H1 (cell line): ENCODE measurements at places on chromosomes 6 and 20. TPM values are rescaled to one million over a fixed set of nuclear protein-coding genes. Genes with fewer than 3 reads are reported as not detected.

The AK9 gene
- 1.8 and 2.7 TPM in 2 replicates for total RNA-seq

The OCSTAMP gene
- total RNA-seq = 0.13 and 0.25 TPM in 2 replicates

The SLC52A3 gene
- total RNA-seq = 3.9 and 4.2 TPM in 2 replicates

The PAX1 gene
- total RNA-seq = not detected in 2 replicates

The VSTM2L gene
- 1.3 and 1.6 TPM in 2 replicates for total RNA-seq

The RIMS1 gene
- total RNA-seq = 2.3 TPM in 2 replicates

The NRN1 gene
- 0.26 TPM in 1 of 2 replicates, not detected in the other for total RNA-seq

The ALDH5A1 gene
- 2.4 and 4.1 TPM in 2 replicates for total RNA-seq

The OXT gene
- total RNA-seq = not detected in 2 replicates

The B3GALT4 gene
- total RNA-seq = 3.0 and 4.2 TPM in 2 replicates

The NDUFAF4 gene
- total RNA-seq = 84.4 and 84.9 TPM in 2 replicates

The PRL gene
- total RNA-seq = not detected in 2 replicates

- DNase-seq = peak; percentile 66
Observed at GRCh38 chr6:33207552-33208090, 679 bp upstream of the RING1 start.

- no peak for DNase-seq
Observed at GRCh38 chr6:42979523-42980177, 669 bp upstream of the PEX6 start.

GRCh38 chr20:18718129-18718528 is 95.5 kb upstream of the SCP2D1 start:
- no peak for DNase-seq

GRCh38 chr6:13431861-13432465 is 55.4 kb downstream of the GFOD1 start:
- DNase-seq = no peak

- DNase-seq = no peak
Observed at GRCh38 chr6:74689601-74690000, 516.3 kb downstream of the COL12A1 start.

DNA sequence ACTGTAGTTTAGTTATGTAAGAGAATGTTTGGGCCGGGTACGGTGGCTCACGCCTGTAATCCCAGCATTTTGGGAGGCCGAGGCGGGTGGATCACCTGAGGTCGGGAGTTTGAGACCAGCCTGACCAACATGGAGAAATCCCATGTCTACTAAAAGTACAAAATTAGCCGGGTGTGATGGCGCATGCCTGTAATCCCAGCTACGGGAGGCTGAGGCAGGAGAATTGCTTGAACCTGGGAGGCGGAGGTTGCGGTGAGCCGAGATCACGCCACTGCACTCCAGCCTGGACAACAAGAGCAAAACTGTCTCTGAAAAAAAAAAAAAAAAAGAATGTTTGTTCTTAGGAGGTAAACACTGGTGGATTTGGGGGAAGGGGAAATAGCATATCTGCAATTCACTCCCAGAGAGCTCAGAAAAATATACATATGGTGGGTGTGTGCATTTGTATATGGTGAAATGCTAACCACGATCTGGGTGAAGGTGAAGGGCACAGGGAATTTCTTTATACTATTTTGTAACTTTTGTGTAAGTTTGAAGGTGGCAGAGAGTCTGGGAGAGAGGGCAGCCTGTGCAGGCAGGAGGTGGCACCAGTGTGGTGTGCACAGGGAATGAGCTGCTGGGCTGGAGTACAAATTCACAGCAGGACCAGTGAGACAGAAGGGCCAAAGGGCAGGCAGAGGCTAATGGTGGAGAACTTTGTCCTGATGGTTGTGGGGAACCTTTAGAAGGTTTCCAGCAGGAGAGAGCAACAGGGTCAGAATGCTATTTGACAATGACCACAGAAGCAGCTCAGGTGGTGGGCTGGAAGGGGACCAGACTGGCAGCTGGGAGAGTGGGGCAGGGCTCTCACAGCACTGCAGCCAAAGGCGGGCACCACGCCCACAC is 42.4 kb downstream of the SSR1 start:
- DNase-seq = no peak

DNA sequence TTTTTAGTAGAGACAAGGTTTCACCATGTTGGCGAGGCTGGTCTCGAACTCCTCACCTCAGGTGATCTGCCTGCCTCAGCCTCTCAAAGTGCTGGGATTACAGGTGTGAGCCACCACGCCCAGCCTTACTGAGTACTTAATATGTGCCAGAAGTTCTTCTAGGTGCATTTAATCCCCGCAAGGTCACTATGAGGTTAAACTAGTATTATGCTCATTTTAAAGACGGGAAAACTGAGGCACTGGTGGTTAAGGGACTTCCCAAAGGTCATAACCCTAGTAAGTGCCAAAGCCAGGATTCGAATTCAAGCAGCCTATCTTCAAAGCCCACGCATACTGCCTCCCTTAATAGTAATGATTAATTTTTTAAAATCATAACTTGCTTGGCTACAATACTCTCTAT is 674 bp upstream of the CCM2L start:
- DNase-seq = no peak

GRCh38 chr6:153624528-153624927 is 414.5 kb upstream of the OPRM1 start:
- no peak for DNase-seq

- DNase-seq = no peak
Observed at GRCh38 chr6:87628424-87628823, 38.5 kb downstream of the ORC3 start.

GRCh38 chr6:151325075-151326050 is 66.0 kb downstream of the ZBTB2 start:
- no peak for DNase-seq
